ENCODE measurements at places on chromosomes 11 and 22. TPM values are rescaled to one million over a fixed set of nuclear protein-coding genes. Genes with fewer than 3 reads are reported as not detected.
A peak's percentile ranks its signal among the peaks of the same experiment; 100 is the strongest.

Gene APOL1
- total RNA-seq, result 7.7 TPM

Gene OR4A16
- not detected for total RNA-seq

DNA sequence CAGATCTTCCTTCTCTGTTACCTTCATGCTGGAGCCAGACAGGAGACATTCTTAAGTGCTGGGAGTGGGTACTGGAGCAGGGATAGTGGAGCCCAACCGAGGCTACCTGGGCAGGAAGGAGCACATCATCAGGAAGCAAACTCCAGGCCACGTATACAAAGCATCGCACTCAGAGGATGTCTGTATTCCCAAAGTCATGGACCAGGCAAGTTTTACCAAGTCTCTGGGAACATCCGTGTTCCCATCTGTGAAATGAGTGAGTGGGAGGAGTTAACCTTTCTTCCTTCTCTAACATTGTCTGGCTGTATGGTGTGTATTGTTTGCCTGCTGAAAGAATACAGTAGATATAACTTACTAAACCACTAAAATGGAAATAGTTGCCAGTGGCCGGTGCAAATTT, 175.0 kb upstream of the TMEM45B start:
- H3K27ac ChIP-seq, result no peak overlapping the region
- no peak overlapping the region for H3K4me3 ChIP-seq
- H3K4me1 ChIP-seq, result no peaks in the 10 kb centered on the region
- no peak for DNase-seq

Gene VPREB3
- 3.2 TPM for total RNA-seq

Gene ZNF408
- total RNA-seq, result 3.4 TPM

DNA sequence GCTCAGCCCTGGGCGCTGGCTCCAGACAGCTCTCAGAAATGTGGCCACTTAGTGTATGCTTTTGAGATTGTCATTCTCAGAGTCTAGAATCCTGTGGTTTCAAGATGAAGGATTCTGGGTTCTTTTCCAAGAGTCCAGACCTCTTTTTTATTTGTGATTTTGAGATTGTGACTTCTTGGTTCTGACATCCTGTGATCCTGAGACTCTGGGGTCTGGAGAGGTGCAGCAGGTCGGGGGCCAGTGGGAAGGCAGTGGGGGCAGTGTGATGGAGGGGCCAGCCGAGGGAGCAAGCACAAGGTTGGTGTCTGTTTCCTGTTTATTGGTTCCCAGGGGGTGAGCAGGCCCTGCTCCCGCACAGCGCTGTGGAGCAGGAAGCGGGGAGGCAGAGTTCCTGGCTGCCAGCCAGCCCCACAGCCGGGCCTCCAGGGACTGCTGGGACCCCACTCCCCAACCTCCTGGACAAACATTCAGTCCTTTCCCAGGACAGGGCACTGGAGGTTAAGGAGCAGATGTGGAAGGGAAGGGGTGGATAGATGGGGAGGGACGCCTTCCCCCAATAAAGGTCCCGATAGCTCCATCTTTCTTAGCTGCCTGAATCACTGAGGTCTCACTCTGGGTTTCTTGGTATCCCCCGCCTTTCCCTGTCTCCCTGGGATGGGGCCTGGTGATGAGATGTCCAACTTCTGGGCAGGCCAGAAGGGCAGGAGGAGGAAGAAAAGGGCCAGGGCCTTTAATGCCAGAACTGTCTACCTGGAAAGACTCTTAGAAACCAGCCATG, 13.7 kb downstream of the ARHGEF17 start:
- H3K27ac ChIP-seq, result peak overlapping the region; percentile 39
- H3K4me1 ChIP-seq, result peaks cover 2% of the 10 kb centered on the region
- no peaks in the 10 kb centered on the region for H3K36me3 ChIP-seq
- no peak for DNase-seq
- H3K27me3 ChIP-seq, result no peaks in the 10 kb centered on the region

Gene PANX3
- not detected for total RNA-seq

Gene OR51B2
- 0.37 TPM for total RNA-seq

Gene MMP13
- total RNA-seq, result not detected

Gene MGAT3
- total RNA-seq, result 0.08 TPM

DNA sequence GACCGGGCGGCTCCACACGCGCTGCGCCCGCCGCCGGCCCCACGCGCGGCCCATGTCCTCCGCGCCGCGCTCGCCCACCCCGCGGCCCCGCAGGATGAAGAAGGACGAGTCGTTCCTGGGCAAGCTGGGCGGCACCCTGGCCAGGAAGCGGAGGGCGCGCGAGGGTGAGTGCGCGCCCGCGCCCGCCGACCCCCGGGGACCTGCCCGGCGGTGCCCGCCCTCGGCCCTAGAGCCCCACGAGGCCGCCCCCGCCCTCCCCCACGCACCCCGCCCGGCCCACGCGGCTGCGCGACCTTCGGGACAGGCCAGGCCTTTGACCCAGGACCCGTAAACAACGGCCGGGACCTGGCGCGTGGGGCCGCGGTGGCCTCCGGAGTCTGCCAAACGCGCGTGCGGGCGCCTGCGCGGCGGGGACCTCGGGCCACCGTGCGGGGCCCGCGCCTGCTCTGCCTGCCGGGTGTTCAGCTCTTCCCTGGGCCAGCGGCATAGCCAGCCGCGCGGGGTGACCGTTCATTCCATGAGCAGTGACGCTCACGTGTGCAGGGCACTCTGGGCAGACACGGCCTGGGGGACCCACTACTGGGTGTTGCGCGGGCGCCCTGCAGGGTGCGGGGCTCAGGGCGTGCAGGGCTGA, at the start of gene PARVB:
PARVB (plus strand) TSS at position 15 of the 634 bp plus-strand sequence; CDS start at position 53, 38 bp downstream.
- H3K27me3 ChIP-seq, result no peaks in the 10 kb centered on the region
- H3K36me3 ChIP-seq, result no peaks in the 10 kb centered on the region
- peaks cover 7% of the 10 kb centered on the region for H3K4me1 ChIP-seq
- DNase-seq, result no peak
- H3K27ac ChIP-seq, result peak within 1 kb of the TSS; percentile 91

Gene NOX4
- 0.19 TPM for total RNA-seq

DNA sequence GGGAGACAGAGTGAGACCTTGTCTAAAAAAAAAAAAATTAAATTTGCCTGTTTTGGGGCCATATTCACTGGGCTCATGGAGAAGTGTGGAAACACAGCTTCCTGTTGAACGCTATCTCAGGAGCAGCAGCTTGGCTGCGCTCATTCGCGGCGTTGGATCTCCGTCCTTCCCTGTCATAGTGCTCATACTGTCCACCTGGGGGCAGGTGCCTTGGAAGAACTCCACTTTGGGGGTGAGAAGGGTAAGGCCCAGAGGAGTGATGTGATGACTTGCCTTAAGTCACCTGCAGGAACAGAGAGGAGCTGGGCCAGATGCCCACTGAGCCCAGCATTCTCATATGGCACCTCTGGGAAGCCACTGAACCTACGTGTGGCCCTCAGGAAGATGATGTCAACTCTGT, 82.8 kb downstream of the CABIN1 start:
- H3K4me1 ChIP-seq, result no peaks in the 10 kb centered on the region
- H3K27me3 ChIP-seq, result no peaks in the 10 kb centered on the region
- no peak overlapping the region for H3K4me3 ChIP-seq
- no peak for DNase-seq
- H3K36me3 ChIP-seq, result peaks cover 4% of the 10 kb centered on the region

DNA sequence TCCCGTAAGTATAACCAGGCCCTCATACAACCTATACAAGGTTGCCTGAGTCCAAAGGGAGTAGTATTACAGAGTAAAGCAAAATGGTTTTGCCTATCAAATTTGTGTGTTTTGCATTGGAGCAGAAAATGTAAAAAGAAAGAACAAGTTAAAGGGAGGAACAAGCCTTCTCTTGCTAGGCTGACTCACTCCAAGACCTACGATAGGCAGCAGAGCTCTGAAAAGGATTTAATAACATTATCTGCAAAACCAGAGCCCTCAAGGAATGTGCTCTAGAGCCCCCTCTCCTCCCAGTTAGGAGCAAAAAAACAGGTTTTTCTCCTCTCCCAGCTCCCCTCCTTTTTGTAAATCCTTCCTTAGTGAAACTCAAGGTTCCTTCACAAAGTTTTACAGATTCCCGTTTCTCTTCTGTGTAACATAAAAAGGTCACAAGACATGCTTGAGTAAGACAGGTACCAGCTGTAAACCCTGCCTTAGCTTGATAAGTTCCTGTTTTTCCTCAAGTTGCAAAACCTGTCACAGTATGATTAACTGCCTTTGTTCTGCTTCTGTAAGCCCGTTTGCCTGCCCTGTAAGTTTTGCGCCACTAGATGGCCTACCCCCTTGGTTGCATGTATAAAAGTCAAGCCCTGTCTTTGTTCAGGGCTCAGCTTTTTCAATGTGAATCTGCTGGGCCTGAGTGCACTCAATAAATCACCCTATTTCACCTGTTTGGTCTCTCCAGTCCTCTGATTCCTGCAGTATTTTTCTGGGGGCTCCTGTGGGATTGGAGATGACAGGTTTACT, 498.2 kb downstream of the KCNA4 start:
- DNase-seq, result no peak
- H3K4me1 ChIP-seq, result no peaks in the 10 kb centered on the region
- no peak overlapping the region for H3K27ac ChIP-seq
- H3K36me3 ChIP-seq, result no peaks in the 10 kb centered on the region

Gene ART1
- total RNA-seq, result not detected

Gene RASL10A
- total RNA-seq, result 0.79 TPM

DNA sequence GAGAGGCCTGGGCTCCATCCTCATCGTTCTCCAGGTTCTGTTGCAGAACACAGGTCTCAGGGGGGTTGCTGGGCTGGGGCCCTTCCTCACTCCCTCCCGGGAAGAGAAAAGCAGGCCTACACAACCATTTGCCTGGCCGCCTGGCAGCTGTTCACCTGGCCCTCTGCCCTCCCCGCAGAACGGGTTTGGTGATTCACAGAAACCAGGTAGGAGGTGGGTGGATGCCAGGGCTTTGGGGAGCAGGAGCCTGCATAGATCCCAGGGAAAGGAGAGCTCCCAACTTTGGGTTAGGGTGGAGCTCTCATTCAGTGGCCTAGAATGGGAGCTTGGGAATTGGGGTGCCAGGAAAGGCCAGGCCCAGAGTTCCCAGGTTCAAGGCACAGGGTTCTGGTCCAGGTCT, 995 bp downstream of the TMEM134 start:
- H3K4me1 ChIP-seq, result peaks cover 22% of the 10 kb centered on the region
- H3K27me3 ChIP-seq, result no peaks in the 10 kb centered on the region
- no peaks in the 10 kb centered on the region for H3K36me3 ChIP-seq
- peak overlapping the region; percentile 91 for H3K4me3 ChIP-seq

Gene TMEM223
- total RNA-seq, result 11.8 TPM

GRCh38 chr11:38791346-38791961, 2193.4 kb upstream of the RAG2 start:
- DNase-seq, result no peak
- no peak overlapping the region for H3K27ac ChIP-seq
- H3K36me3 ChIP-seq, result no peaks in the 10 kb centered on the region
- no peaks in the 10 kb centered on the region for H3K4me1 ChIP-seq
- no peaks in the 10 kb centered on the region for H3K27me3 ChIP-seq
- no peak overlapping the region for H3K4me3 ChIP-seq

- no peaks in the 10 kb centered on the region for H3K4me1 ChIP-seq
- peak overlapping the region; percentile 19 for H3K27ac ChIP-seq
- H3K36me3 ChIP-seq, result no peaks in the 10 kb centered on the region
- no peaks in the 10 kb centered on the region for H3K27me3 ChIP-seq
Observed at GRCh38 chr11:76614471-76615179, 55.9 kb downstream of the LRRC32 start.

- DNase-seq, result no peak
- no peaks in the 10 kb centered on the region for H3K36me3 ChIP-seq
- no peak overlapping the region for H3K4me3 ChIP-seq
- peak overlapping the region; percentile 68 for H3K27ac ChIP-seq
- no peaks in the 10 kb centered on the region for H3K4me1 ChIP-seq
- H3K27me3 ChIP-seq, result no peaks in the 10 kb centered on the region
Observed at GRCh38 chr22:39233710-39234471, 10.9 kb downstream of the PDGFB start.

- H3K4me3 ChIP-seq, result no peak overlapping the region
- no peaks in the 10 kb centered on the region for H3K36me3 ChIP-seq
- no peak overlapping the region for H3K27ac ChIP-seq
- H3K4me1 ChIP-seq, result no peaks in the 10 kb centered on the region
- H3K27me3 ChIP-seq, result no peaks in the 10 kb centered on the region
Observed at GRCh38 chr11:129416080-129416820, 40.6 kb downstream of the BARX2 start.

DNA sequence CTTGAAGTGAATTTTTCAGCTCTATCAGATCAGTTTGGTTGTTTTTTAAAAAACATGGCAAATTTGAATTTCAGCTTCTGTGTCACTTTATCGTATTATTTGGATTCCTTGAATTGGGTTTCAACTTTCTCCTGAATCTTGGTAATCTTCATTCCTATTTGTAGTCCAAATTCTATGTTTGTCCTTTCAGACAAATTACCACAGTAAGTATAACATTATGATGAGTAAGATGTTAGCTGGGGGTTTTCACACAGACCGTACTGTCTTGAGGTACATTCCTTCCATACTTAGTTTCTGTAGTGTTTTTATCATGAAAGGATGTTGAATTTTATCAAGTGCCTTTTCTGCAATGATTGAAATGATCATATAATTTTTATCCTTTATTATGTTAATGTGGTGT, 28.0 kb downstream of the OR5B17 start:
- H3K4me3 ChIP-seq, result no peak overlapping the region
- no peak for DNase-seq
- H3K27me3 ChIP-seq, result no peaks in the 10 kb centered on the region
- no peaks in the 10 kb centered on the region for H3K36me3 ChIP-seq
- no peaks in the 10 kb centered on the region for H3K4me1 ChIP-seq

GRCh38 chr11:71482746-71483364, 29.9 kb downstream of the NADSYN1 start:
- no peak overlapping the region for H3K4me3 ChIP-seq
- DNase-seq, result no peak
- H3K4me1 ChIP-seq, result no peaks in the 10 kb centered on the region

- H3K36me3 ChIP-seq, result peaks cover 2% of the 10 kb centered on the region
- H3K27ac ChIP-seq, result no peak overlapping the region
- H3K4me1 ChIP-seq, result peaks cover 19% of the 10 kb centered on the region
- DNase-seq, result no peak
- no peak overlapping the region for H3K4me3 ChIP-seq
Observed at GRCh38 chr11:290621-291231, 1.8 kb downstream of the PGGHG start.

Gene OR51I1
- total RNA-seq, result 0.33 TPM

Gene BBOX1
- total RNA-seq, result 9.9 TPM

- no peaks in the 10 kb centered on the region for H3K4me1 ChIP-seq
- no peaks in the 10 kb centered on the region for H3K27me3 ChIP-seq
- H3K4me3 ChIP-seq, result no peak overlapping the region
- no peaks in the 10 kb centered on the region for H3K36me3 ChIP-seq
Observed at GRCh38 chr11:61718621-61719302, 33.7 kb upstream of the MYRF start.
